ENCODE measurements at places on chromosomes 4 and X.

- DNase-seq = no peak
Measured at GRCh38 chrX:15906041-15906943, 51.7 kb upstream of the AP1S2 start.

GRCh38 chrX:69280933-69281332, 115.7 kb upstream of the PJA1 start:
- DNase-seq = no peak

DNA sequence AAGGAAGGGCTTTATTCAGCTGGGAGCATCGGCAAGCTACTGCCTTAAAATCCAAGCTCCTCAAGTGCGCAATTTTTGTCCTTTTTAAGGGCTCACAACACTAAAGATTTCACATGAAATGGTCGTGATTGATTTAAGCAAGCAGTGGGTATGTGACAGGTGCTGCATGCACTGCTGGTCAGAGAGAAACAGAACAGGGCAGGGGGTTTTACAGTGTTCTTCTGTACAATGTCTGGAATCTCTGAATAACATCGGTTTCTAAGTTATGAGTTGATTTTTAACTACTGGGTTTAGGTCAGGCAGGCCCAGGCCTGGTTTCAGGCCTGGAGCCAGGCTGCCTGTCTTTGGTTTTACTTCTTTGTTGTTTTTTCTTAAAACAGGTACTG, 6.0 kb downstream of the UGT2B17 start:
- DNase-seq = no peak

- no peak for DNase-seq
Measured at GRCh38 chr4:82555276-82555675, 6.5 kb downstream of the TMEM150C start.

DNA sequence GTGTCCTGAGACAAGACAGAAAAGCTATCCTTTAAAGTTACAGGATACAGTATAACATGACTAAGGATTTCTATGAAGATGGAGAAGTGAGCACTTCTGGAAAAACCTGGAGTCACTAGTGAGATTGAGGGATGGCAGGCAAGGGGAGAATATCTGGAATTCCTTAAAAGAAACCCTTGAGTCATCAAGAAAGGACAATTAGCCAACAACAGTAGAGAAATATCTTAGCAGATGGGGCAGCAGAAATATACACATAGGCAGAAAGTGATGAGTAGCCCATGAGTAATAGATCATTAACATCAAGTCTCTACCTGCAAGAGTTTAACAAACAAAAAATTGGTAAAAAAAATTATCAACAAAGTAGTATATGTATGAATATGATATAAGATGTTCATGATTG, 858.8 kb upstream of the FRG1 start:
- DNase-seq = no peak
